ENCODE measurements at places on chromosomes 7 and 10. TPM values are rescaled to one million over a fixed set of nuclear protein-coding genes. Genes with fewer than 3 reads are reported as not detected.

Gene H2BK1
- not detected for polyA plus RNA-seq

Gene LEP
- polyA plus RNA-seq, result 1.4 TPM

Gene NPY4R2
- 0.14 TPM for polyA plus RNA-seq

Gene DPCD
- polyA plus RNA-seq, result 29.8 TPM

Gene PRPS1L1
- polyA plus RNA-seq, result not detected

Gene PAX2
- polyA plus RNA-seq, result not detected

Gene EN2
- 0.16 TPM for polyA plus RNA-seq

DNA sequence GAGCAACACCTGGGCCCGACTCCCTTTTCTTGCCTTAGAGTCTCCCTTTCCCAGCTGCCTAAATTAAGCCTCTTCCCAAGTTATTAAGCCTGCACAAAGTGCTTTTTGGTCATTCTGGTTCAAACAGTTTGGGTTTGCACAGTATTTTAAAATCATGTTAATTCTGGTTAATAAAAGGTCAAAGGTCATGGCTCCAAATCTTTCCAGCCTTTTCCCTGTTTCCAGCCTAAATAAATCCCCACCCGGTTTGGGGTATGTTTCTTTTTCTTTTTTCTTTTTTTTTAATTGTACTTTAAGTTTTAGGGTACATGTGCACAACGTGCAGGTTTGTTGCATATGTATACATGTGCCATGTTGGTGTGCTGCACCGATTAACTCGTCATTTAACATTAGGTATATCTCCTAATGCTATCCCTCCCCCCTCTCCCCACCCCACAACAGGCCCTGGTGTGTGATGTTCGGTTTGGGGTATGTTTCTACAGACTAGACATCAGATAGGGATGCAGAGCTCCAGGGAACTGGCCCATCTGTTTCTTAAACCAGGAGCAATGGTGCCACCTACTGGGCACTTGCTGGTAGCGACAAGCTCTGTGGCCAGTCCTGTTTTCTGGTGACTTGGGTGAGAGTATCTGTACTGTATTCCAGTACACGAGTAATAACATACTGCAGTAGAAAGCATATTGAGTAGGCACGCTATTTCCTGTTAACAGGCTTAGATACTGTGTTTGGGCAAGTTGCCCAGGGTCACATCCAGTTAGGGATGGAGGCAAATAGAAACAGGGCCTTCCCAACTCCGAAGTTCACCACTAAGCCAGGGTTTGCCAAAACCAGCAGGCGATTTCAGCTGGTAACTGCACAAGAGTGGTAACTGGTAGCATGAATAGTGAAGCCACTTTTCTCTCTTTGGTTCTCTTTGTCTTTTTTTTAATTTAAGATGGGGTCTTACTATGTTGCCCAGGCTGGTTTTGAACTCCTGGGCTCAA, 60.6 kb upstream of the TRIM8 start:
- DNase-seq, result peak; percentile 94

DNA sequence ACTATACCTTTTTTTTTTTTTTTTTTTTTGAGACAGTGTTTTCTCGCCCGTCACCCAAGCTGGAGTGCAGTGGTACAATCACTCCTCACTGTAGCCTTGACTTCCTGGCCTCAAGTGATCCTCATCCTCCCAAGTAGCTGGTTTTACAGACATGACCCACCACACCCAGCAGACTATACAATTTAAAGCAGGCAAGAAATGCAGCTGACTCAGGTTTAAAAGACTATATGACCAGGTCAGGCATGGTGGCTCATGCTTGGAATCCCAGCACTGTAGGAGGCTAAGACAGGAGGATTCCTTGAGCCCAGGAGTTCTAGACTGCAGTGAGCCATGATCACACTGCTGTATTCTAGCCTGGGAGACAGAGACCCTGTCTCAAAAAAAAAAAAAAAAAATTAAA, 89.5 kb upstream of the AUTS2 start:
- no peak for DNase-seq

- no peak for DNase-seq
These were observed 264.5 kb downstream of the PLXNA4 start for GRCh38 chr7:132311733-132312132.

DNA sequence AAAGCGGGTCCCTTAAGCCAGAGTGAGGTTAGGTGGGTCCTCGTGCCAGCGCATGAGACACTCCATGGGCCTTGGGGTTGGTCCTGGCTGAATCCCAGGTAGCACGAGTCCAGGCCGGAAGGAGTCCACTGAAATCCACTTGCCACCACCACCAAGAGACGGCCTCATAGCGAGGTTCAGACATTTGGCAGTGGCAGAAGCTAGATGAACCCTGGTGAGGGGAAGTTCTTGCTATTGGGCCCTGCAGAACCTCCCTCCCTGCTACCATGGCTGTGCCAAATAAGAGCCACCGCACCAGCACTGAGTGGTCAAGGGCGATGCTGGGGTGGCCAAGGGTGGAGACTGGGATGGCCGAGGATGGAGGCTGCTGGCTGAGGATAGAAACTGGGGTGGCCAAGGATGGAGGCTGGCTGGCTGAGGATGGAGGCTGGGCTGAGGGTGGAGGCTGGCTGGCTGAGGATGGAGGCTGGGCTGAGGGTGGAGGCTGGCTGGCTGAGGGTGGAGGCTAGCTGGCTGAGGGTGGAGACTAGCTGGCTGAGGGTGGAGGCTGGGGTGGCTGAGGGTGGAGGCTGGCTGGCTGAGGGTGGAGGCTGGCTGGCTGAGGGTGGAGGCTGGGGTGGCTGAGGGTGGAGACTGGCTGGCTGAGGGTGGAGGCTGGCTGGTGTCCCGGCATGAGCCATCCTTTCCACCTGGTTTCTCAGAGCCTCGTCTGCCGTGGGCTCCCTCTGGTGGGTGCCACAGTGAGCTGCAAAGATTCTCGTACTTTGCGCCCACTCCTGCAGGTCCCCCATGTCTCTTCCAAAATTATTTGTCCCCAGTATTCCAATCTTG, 88.2 kb downstream of the ELFN1 start:
- DNase-seq, result peak; percentile 76

DNA sequence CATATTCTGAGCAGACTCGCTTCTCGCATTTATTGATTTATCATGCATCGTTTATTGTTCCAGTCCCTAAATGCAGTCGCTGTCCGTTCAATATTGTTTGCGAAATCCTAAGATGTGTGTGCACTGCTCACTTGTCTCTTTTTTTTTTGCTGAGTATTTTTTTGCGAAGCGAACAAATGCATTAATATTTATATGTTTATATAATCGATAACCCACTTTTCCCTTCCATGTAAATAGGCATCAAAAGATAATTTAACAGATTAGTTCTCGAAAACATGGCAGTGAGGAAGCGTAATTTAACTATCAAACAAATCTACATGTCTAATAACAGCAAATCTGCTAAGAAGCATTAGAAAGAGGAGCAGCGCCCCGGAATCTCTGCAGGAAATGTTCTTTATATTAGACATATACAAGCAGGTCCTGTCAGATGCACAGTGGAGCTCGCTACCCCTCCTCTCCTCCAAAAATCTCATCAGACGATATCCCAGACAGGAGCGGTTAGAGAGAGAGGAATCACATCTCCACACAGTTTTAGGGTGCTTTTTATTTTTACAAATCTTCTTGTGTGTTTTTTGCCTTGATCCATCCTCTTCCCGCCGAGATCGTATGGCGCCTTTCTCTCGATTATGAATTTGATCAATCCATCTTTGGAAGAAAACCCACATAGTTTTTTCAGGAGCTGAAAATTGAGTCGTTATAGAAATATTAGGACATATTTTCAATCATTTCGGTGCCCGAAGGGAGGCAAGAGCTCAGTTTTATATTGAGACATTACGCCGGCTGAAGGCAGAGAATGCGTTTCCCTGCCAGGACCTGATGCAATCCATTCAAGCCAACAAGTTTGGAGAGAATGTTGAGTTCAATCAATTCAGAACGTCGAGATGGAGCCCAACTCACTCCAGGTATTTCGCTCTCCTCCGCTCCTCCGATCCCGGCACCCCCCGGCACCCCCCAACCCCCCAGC, at the start of gene ARID5B:
Gene ARID5B, plus strand, starts transcription at position 871 of the 964 bp plus-strand sequence. Its CDS starts 11 bp downstream, at position 882.
- DNase-seq, result peak; percentile 49

GRCh38 chr7:32564542-32564941, 69.3 kb downstream of the AVL9 start:
- no peak for DNase-seq

- no peak for DNase-seq
These were observed 19.2 kb downstream of the TMEM273 start for GRCh38 chr10:49168831-49169500.

GRCh38 chr7:136956232-136956631, 87.8 kb downstream of the CHRM2 start:
- DNase-seq, result no peak

DNA sequence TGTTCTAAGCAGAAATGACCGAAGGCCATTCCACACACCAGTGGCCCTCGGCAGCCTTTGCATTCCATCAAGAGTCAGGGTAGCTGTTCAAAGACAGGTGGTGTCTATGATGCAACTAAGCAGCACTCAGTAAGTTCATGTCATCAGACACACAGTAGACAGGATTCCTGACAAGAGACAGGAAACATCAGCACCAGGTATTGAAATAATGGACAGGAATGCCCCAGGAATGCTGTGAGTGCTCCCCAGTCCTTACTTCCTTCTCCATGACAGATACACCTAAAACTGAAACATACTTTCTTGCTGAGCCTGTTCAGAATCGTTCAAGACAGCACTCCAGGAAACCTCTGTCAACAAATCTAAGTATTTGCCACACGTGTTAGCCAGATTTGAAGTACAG, 204.4 kb downstream of the TPST1 start:
- DNase-seq, result no peak

DNA sequence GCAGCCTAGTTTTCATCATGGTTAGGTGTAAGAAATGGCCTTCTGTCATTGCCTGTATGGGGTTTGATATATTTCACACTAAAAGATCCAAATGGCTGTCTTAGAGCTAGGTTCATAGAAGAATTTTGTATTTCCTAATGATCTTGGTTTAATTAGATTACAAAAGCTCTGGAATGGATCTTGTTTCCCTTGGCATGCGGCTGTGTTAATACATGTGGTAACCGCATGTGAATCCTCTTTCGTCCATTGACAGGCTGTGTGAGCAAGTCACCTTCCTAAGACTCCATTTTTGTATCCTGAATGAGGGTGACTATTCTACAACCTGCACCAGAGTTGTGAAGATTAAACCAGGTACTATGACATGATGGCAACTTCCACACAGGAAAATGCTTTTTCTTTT, 12.4 kb upstream of the FZD1 start:
- no peak for DNase-seq

DNA sequence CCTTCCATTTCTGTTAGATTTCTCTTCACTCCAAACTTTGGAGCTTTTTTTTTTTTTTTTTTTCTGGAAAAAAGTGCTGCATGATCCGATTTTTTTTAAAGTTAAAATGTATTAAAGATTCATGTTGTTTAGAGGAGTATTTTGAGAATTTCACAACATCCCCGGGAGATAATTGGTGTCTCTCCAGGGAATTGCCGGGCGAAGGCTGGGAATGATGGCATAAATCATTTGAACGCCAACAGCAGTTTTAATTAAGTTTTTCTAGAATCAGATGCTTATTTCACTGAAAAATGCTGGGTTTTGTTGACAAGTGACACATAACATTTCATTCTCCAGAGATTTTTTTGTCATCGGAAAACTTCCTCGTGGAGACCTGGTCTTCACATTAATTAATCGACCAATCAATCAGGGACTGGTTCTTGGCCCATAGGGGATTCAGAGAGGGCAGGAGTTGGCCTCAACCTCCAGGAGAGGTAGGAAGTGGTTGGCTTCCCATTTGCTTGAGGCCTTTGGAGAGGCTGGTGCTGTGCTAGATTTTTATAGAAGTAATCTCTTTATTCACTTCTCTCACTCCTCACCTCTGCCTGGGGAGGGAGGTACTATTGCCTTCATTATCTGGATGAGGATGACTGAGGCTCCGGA, 439.4 kb downstream of the TYW1 start:
- no peak for DNase-seq

DNA sequence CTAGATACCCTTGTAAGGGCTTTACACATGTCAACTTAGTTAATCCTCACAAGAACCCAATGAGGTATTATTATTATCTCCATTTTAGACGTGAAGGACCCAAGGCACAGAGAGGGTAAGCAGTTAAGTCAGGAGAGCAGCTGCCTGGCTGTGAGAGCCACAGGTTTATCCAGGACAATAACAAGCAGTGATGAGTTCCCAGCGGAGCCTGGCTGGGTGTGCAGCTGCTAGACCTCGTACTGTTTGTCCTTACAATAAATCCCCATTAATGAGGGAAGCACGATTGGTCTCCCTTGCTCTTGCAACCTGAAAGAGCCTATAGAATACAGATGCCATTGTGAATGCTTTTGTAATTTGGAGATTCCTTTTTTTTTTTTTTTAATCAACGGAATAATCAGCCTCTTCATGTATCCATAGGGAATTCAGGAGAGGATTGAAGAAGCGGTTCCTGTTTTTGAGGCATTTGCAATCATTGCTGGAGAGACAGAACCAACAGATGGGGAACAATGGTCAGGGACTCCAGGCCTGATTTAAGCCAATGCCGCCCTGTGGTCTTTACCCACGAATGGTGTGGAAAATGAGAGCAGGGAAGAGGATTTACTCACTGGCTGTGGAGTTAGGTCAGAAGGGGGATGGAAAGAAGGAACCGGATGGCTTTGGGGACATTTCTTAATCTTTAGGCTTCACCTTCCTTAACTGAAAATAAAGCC, 12.3 kb upstream of the ASB4 start:
- DNase-seq, result no peak

DNA sequence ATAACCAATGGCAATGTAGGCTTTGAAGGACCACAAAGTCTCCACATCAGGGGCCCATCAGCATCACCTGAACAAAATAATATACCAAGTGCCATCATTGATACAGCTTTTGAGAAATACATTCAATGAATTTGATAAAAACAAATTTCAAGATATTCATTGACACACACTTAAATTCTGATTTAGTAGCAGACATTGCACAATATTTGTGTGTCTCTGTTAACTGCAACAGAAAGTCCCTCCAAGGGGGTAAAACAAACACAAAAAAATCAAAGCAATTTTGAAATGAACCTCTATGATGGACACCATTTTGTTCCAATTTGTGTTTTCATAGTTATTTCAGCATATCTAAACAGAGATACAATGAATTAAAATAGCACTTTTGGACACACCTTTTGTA, 86.8 kb upstream of the RSU1 start:
- DNase-seq, result no peak

Data from right cardiac atrium (tissue), 5 donors.